ENCODE measurements at places on chromosomes 7 and 10.

DNA sequence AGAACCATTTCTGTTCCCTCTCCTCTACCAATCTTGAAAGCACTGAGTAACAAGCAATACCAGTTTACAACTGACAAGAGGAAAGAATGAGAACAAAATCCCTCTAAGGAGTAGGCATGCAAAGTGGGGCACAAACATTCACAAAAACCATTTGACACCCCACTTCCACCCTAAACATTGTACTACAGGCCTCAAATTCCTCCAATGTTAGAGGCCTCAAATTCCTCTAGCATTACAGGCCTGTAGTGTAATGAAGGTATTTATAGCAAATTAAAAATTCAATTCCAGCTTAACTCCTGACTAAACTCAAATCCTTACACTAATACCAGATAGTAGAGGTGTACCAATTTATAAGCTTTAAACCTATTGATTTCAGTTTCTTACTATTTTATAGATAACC, 85.4 kb downstream of the SIRT1 start:
- DNase-seq, result no peak

- no peak for DNase-seq
These were observed 1080.6 kb upstream of the LRRN3 start for GRCh38 chr7:110010359-110010758.

DNA sequence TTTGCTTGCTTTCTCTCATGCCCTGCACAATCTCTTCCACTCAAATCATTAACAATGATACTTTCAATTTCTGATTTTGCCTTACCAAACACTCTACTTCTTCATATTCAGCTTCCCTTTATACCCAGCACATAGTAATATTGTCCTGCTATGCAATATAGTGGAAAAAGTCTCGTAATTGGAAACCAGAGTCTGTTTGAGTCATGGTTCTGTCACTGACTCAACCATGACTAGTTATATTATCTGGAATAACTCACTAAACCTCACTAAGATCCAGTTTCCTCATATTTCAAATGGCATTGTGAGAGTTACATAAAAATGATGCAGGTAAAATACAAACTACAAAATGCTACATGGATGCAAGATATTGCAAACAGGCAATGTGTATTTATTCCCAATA, 98.5 kb upstream of the LRRTM3 start:
- DNase-seq, result peak; percentile 8

GRCh38 chr7:40244226-40244625, 109.4 kb downstream of the SUGCT start:
- DNase-seq, result no peak

DNA sequence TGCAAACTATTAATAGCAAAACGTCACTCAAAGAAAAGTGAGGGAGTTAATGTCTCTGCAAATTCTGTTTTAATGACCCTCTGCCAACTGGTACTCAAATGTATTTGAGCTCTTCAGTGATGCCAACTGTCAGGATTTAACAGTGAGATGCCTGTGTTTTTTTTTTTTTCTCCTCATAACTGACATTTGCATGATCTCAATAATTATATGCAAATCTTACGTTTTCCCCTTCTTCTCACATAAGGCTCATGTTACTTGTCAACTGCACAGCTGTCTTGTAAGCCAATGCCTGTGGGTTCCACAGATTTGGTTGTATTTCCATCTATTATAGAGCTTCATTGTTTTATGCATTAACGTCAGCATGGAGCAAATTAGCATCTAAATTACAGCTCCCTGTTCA, 38.2 kb downstream of the PPP1R3A start:
- no peak for DNase-seq
